Activated B cell treated with CpG ODN at 0.5 μM for 24 hours (primary cell): ENCODE measurements at places on chromosomes 2 and 18.

GRCh38 chr2:202278036-202278760 lies 12.6 kb downstream of the NOP58 start:
- DNase-seq: no peak

DNA sequence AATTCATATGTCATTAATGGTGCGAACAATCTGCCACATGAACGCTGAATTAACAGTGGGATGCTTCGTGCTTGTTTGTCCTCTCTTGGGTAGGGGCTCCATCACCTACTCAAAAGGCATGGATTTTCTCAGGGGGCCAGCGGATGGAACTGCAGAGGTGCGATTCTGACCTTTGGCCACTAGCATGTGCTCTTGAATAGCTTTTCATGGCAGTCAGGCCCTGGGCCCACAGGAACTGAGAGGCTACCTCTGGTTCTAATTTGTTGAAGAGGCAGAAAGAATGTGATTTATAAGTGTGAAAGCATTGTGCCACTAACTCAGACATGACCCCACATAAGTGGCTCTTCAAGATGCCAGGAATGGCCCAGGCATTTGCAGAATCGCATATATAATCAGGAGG lies 283.2 kb downstream of the INSIG2 start:
- no peak for DNase-seq

GRCh38 chr2:213022987-213023386 lies 128.4 kb downstream of the IKZF2 start:
- DNase-seq: no peak

DNA sequence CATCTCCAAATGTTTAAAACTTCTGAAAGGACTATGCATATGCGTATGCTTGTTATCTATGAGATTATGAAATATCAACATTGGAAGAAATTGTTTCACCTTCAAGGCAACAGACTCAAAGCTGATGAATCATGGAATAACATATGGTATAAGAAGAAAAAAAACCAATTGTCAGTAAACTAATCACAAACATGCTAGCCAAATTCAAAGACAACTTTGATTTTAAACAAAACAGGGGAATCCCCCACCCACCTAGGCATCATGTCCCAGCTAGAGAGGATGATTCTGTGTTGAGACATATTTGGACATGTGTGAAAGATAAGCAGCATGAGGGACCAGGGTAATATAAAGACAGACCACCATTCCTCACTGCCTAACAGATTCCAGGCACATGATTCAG lies 147.7 kb downstream of the WDPCP start:
- DNase-seq: no peak

DNA sequence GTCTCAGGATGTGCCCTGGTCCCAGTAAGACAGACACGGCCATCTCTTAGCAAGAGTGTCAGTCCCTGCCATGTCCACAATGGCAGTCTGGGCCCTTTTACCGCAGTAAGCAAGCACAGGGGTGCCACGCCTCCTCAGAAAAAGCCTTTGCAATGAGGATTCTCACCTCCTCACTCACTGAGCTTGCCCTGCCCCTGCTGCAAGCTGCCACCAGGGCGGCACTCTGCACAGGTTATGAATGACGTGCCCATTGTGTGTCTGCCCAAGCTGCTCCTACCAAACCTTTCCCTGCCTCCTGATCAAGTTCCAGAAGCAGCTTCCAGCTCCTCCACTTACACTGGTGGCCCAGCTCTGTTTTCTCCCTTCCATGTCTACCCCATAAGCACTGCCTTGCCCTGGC lies 23.3 kb downstream of the ERCC3 start:
- DNase-seq: no peak

DNA sequence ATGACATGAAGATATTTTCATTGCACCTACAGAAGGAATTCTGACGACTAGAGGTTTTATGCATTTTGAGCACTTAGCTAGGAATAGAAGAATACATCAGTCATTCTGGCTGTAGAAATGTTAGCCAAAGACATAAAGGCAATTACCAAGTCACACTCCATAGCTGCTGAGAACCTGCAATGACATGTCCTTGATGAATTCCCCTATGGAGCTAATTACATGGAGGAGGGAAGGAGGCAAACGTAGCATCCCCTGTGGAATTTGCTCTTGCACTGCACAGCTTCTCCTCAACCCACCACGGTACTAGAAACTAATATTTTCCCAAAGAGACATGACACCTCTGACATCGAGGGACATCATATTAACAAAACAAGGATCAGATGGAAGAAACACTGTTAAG lies 174.0 kb upstream of the SESTD1 start:
- DNase-seq: no peak

DNA sequence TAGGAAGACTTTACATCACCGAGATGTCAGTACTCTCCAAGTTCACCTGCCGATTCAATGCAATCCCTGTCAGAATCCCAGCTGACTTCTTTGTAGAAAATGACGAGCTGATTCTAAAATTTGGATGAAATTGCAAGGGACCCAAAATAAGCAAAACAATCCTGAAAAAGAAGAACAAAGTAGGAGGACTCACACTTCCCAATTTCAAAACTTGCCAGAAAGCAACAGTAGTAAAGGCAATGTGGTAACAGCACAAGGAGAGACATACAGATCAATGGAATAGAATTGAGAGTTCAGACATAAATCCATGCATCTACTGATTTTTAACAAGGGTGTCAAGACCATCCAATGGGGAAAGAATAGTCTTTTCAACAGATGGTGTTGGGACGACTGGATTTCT lies 52.2 kb downstream of the SMAD7 start:
- no peak for DNase-seq

DNA sequence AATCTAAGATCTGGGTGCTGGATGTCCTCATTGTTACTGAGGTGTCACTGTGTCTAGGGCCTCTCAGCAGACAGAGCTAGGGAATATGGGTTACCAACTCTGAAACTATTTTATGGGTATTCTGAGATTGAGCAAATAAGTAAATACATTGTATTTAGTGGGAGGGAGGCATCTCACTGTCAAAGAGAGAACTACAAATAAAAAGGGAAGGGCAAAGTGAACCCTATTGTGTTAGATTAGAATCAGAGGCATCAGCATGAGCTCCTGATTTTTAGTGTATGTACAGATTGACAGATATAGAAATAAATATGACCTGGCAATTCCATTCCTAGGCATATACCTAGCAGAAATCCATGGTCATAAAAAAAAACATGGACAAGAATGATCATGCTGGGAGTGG lies 33.9 kb upstream of the RAB6C start:
- DNase-seq: no peak

DNA sequence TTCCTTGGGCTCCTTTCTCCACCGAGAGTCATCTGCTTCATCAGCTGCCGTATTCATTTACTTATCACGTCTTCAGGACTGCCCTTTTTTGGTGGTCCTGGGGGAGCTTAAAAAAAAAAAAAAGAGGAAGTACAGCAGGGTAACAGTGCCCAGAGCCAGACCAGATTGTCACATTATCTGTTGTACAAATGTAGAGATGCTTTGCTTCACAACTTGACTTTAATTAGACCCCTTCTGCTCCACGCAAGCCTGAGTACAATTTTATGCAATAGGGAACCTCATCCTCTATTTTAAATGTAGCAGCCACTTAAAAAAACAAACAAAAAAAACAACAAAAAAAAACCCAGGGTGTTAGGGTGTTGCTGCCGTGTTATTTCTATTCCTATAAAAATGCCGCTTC lies 128.3 kb downstream of the PRPF40A start:
- DNase-seq: no peak

DNA sequence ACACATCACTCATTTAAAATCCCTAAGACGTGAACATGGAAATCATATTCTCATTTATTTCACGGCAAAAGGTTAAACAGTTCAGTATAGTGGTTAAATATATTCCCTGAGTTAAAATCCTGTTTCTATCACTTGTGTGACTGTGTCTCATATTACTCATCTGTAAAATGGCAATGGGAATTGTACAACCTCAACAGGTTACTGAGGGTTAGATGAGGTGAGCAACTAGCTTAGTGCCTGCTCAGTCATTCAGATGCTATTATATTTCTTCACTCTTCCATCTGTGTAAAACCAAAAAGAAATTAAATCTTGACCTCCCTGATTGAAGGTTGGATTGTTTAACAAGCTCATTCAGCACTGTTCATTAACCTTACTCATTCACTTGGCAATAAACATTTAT lies 212.4 kb upstream of the STK17B start:
- DNase-seq: no peak

GRCh38 chr2:108637304-108637669 lies 82.0 kb upstream of the RANBP2 start:
- DNase-seq: no peak

DNA sequence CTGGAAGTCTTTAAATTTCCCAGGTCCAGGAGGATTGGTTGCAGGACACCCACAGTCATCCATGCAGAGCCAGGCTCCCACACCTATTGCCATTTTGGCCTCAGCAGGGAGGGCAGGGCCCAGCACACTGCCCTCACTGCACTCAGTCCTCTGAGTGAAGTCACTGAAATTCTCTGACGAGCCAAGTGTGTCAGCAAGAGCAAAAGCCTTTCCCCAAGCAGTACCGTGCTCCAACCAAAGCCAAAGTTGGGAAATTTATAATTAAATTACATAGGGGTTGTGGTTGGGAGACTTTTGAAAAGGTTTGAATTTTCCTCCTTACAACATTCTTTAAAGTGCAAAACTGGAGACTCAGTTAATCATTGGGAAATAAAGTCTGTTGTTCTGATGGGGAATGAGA lies 98.5 kb upstream of the CD226 start:
- no peak for DNase-seq

- no peak for DNase-seq
These were observed 25.2 kb downstream of the CASP8 start for GRCh38 chr2:201285499-201285898.

DNA sequence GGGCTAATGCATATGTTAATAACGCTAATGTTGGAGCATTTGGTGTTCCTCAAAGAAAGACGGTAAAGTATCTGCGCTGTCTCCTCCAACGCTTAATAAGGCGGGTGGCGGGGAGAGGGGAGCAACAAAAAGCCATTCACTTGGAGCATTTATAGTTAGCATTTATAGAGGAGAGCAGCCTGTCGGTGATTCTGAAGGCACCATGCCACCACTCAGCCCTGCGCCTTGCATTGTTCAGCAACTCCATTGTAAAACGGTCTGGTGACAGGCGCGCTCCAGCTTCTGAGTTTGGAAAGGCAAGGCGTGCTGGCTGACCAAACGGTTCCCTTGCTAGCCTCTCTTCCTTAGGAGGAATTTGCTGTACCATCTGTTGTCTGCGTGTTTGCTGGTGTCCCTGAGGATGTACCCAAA lies 83.9 kb downstream of the LYPD1 start:
- no peak for DNase-seq

DNA sequence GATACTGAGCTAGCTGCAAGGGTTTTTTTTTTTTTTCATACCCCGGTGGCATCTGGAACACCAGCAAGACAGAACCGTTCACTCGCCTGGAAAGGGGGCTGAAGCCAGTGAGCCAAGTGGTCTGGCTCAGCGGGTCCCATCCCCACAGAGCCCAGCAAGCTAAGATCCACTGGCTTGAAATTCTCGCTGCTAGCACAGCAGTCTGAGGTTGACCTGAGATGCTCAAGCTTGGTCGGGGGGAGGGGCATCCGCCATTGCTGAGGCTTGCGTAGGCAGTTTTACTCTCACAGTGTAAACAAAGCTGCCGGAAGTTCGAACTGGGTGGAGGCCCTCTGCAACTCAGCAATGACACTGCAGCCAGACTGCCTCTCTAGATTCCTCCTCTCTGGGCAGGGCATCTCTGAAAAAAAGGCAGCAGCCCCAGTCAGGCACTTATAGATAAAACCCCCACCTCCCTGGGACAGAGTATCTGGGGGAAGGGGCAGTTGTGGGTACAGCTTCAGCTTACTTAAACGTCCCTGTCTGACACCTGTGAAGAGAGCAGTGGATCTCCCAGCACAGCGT lies 5.1 kb upstream of the MIB1 start:
- no peak for DNase-seq

GRCh38 chr18:51731070-51731469 lies 533.6 kb upstream of the MEX3C start:
- DNase-seq: no peak

DNA sequence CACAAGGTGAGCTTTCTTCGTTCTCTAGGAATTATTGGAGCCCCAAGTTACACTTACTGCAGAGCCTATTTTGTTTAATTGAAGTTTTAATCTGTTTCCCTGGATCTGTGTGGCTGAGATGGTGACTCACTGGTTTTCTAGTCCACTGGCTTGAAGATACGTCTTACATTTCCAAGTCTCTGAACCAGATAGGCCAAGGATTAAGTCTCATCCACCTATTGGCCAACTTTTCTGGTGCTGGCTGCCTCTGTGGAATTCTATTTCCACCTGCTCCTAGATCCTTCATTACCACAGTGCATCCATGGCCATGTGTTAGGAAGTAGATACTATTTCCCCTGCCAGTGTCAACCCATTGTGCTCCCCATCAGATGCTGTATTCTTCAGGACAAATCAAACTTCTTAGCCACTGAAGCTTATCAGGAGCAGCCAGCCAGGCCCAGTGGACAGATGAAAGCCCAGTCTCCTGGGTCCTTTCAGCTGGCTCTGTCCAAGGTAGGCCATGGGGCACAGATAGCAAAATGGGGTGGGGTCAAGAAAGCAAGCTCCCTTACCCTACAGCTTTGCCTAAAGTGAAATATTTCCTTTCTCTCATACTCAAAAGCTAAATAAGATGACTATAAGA lies 198.8 kb upstream of the TCF4 start:
- no peak for DNase-seq

GRCh38 chr2:64186699-64187605 lies 42.7 kb upstream of the PELI1 start:
- DNase-seq: no peak

DNA sequence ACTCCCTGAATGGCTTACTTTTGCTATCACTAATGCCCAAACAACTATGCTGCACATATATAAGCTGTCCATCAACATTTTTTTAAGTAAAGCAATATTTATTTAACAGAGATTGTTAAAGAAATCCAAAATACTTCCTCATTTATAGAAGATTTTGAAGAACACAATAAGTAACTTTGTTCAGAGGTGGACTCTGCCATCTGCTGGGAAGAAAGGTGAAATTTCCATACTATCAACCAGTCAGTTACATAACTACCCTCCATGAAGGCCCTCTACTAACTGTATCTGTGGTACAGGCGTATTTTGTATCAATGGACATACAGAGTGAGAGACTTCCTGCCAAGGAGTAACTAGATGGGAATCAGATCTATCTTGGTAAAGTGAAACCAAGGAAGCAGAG lies 106.0 kb downstream of the DTNB start:
- DNase-seq: no peak

DNA sequence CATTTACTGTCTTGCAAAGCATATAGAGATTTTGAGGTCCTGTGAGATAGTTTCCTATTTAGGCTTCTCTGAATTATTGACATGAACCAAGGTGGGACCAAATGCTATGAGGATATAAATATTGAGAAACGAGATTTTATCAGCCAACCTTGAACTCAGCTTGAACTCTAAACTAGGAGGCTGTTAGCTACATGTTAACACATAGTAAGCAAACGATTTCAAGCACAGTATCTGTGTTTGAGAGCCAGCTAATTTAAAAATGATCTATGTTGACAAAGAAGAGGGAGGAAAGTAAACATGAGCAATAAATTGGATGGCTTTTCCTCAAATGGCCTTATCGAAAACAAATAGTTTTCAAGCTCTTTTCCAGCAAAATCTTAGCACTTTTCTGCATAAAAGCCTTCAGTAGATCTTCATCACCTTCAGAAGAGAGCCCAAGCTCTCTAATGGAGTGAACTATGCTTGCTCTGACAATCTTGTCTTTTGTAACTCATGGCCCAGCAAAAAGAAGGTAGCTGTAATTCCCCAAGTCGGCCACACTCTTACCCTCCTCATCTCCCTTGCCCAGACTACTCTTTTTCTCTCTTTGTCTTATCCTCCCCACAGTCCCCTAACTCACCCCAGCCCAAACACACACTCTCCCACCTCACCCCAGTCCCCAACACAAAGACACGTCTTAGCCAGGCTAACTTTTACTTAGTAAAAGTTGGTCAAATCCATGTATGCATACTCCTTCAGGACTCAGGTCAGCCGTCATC lies 14.7 kb downstream of the CD28 start:
- DNase-seq: no peak
